AG09319 (cell line): ENCODE measurements at places on chromosomes 1 and 21.
A peak's percentile ranks its signal among the peaks of the same experiment; 100 is the strongest.

GRCh38 chr1:165129568-165130164 is 226.8 kb downstream of the LMX1A start:
- DNase-seq, result no peak

DNA sequence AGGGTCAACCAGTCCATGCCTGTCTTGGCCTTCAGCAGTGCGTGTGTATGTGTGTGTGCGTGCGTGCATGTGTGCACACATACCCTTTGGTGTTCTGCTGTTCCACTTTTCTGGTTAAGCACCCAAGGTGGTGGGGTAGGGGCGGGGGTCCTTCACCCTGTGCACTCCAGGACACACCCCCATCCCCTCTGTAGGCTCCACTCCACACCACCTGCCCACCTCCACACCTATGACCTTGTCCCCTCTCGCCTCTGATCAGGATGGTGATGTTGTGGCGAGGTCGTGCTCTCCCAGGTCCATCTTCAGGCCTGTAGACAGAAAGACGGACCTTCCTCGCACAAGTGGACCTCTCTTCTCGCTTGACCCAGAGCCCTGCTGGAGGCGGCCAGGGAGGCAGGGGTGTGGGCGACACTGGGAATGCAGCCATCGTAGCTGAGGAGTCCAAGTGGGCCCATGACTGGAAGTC is 44.6 kb downstream of the WDR4 start:
- no peak for DNase-seq

- DNase-seq, result no peak
Observed at GRCh38 chr1:12166834-12167492, at the start of gene TNFRSF1B. Gene TNFRSF1B (plus strand): TSS chr1:12166991. CDS start chr1:12167092, 101 bp downstream.

- DNase-seq, result no peak
Observed at GRCh38 chr21:25700741-25701140, 34.0 kb downstream of the ATP5PF start.

DNA sequence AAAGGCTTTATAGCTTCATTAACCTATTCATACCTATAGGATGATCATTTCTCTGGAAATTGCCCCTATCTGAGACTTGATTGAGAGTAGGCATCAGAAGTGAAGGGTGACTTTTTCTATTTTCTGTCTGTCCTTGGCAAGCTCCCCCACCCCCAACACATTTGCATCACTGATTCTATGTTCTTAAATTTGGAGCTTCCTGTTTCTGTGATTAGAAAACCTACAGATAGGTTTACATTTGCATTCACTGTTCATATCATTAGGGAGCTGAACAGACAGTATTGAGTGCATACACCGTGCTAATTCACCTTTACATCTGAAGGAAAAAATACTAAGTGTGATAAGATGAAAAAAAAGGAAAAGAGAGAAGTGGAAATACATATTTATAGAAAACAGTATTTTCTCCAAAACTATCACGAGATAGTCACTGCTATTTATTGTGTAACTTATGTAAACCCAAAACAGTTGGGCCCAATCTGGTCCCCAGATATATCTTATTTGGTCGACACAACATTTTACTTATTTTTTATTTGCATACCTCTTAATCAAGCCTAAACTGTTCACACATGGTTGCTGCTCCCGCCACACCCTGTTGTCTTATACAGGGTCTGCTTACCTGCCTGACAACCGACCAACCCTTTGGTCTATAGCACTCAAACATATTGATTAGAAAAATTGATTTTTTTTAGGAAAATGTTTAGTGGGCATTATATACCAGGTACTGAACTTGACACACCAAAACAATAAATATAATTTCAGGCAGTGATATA is 218.8 kb downstream of the NTNG1 start:
- DNase-seq, result no peak

- DNase-seq, result no peak
Observed at GRCh38 chr1:117447661-117448060, 80.4 kb downstream of the MAN1A2 start.

DNA sequence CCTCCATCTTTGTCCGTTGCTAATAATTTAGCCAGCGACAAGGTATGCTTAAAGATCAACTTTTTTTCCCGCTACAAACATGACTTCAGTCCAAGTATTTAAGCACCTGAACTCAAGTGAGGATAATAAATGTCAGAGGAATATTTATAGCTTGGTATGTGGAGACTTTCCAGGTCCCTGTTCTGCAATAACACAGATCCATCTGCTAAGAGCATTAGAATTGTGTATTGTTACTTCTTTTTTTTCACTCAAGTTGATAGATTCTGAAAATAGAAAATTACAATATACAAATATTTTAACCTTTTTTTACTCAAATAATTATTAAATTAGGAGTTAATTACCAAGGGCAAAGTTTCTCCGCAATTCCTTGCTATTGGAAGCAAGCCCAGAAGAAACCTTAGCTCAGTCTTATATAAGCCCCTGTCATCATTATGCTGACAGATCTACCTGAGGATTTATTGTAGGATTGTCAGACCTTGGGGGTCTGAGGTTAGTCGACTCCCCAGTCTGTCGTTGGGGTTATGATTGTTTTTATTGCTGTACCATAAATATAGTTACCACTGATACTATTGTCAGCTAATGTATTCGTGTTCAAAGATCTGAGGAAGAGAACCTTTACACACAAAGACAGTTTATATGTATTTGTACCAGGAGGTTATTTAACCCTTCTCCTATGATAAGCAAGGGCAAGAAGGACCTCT is 337.9 kb downstream of the TBX15 start:
- no peak for DNase-seq

DNA sequence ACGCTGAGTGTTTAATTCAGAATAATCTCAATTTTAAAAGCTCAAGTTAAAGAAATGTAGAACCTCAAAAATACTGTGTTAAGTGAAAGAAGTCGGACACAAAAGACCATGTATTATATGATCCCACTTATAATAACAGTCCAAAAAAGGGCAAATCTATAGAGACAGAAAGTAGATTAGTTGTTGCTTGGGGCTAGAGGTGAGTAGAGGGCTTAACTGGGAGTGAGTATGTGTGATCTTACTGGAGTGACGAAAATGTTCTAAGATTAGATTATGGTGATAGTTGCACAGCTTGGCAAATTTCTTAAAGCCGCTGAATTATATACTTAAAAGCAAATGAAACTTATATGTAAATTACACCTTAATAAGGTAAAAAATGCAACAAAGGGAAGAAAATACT is 150.5 kb downstream of the APP start:
- no peak for DNase-seq

DNA sequence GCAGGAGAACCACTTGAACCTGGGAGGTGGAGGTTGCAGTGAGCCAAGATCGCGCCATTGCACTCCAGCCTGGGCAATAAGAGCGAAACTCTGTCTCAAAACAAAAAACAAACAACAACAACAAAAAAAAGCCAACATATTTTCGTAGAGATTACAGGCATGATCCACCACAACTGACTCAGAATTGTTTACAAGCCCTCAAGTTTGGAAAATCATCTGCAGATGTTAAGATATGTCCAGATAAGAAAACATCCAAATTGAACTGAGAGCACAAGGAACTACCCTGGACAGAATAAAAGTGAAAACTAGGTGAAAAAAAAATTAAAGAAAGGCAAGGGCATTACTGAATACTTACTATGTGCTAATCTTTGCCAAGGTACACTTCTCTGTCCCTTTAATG is 89.8 kb upstream of the WLS start:
- DNase-seq, result no peak

GRCh38 chr21:44295163-44295573 is 4.7 kb upstream of the PFKL start:
- DNase-seq, result no peak

DNA sequence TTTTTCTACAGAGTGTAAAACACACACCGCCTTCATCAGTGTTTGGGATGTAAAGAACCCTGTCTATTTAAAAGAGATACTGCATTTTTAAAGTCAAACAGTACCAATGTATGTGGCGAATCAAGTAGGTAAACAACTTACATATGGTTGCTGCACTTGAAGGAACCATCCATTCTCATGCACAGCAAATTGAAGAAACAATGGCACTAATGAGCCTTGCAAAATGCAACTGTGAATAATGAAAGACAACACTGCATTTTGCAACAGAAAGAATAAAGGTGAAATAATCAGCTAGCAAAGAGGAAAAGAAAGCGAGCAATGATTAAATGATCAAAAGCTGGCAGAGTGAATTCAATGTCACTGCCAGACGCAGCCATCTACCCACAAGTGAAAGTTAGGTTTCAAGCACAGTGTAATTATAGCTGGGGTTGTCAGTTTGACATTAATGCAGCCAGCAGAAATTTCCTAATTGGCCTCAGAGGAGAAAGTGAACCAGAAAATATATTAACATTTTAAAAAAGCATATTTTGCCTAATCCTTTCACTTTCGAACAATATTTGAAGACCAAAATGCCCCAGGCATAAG is 10.9 kb upstream of the BARHL2 start:
- no peak for DNase-seq

GRCh38 chr1:204819495-204819894 is 51.2 kb upstream of the NFASC start:
- no peak for DNase-seq

DNA sequence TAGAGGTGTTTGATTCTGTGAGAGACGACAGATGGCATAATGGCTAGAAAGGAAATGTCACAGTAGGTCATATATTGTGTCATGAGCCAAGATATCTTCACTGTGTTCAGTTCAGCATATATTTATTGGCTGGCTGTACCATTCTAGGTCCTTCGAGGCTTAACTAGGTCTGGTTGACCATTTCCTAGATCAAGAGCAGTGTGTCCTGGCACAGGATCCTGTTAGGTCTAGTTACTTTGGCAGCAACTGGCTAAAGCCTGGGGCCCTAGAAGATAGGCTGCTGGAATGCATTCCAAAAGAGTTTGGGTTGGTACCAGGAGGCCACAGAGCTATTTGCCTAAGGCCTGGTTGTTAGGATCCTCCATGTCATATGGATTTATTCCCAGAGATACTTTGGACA is 20.9 kb downstream of the ZBTB40 start:
- DNase-seq, result no peak

GRCh38 chr1:199629624-199630023 is 397.9 kb upstream of the NR5A2 start:
- no peak for DNase-seq

- DNase-seq, result no peak
Observed at GRCh38 chr1:150366416-150367296, 2.7 kb downstream of the RPRD2 start.

GRCh38 chr1:43747736-43748135 is 40.4 kb downstream of the ST3GAL3 start:
- no peak for DNase-seq

DNA sequence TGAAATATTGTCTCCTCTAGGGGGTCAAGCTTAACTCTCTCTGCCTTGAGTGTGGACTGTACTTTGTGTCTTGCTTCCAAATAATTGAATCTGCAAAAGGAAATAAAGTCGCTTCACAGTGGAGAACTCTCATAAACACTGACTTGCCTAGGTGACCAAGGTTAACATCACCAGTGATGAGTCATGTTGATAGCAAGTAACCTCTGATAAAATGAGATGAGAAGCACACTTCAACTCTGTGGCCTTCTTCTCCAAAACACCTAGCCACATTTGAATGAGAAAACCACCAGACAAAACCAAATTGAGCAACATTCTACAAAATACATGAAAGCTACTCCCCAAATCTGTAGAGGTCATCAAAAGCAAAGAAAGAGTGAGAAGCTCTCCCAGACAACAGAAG is 37.6 kb downstream of the PDE4B start:
- DNase-seq, result no peak

DNA sequence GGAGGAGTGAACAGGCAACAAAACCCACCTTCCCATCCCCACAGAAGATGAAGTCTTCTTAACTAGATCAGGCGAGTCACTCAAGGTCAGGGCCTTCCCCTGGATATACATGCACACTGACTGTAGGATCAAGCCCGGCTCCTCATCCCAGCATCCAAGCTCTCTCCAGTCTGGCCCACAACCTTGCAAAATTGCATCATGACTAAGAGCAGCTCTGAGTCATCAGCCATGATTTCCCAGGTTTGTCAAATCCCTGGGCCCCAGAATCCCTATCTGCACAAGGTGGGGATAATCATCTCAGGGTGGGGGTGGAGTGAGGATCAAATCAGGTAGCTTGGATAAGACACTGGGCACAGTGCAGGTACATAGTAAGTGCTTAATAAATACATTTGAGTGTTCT is 199.3 kb upstream of the GRIK3 start:
- no peak for DNase-seq

DNA sequence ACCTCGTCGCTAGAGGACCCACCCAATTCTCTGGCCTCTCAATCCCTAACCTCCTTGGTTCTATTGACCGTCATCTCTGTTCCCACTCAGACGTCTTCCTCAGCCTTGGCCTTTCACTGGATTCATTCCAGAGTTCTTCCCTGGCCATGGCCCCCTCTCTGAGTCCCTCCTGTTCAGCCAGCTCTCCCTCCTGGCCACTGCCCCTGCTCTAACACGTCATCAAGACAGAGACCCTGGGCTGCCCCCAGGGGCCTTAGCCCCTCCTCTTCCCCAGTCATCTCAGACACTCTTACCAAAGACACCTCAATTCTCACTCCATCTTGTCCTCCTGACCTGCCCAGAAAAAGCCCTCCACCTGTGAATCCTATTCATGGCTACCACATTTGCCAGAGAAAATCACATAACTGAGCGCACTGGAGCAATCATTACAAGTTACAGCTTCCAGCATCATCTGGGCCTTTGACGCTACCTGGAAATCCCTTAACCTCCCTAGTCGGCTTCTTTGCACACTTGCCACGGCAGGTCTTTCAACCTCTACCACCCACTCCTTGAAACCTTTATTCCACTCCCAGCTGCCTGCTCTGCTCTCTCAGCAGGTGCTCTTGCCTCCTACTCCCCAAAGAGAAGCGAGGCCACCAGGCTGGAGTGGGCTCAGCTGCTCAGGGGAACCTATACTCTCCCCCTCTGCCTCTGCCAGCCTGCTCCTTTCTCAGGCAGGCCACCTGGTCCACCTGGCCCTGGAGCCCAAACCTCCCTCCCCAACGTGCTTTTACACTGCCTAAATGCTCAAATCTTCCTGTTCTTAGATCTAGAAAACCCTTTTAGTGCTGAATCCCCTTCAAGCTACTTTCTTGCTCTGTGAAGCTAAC is 14.0 kb downstream of the DCST2 start:
- no peak for DNase-seq

- no peak for DNase-seq
Observed at GRCh38 chr1:225866061-225866837, 15.9 kb downstream of the TMEM63A start.

- peak; percentile 20 for DNase-seq
Observed at GRCh38 chr1:177913762-177914540, 55.9 kb downstream of the SEC16B start.

GRCh38 chr21:40950970-40951369 is 104.0 kb upstream of the DSCAM start:
- no peak for DNase-seq

GRCh38 chr1:12415038-12415466 is 185.2 kb downstream of the VPS13D start:
- DNase-seq, result no peak

GRCh38 chr1:31485166-31485565 is 72.2 kb downstream of the SERINC2 start:
- DNase-seq, result no peak

- DNase-seq, result no peak
Observed at GRCh38 chr21:36375994-36376393, 9.2 kb upstream of the CHAF1B start.

DNA sequence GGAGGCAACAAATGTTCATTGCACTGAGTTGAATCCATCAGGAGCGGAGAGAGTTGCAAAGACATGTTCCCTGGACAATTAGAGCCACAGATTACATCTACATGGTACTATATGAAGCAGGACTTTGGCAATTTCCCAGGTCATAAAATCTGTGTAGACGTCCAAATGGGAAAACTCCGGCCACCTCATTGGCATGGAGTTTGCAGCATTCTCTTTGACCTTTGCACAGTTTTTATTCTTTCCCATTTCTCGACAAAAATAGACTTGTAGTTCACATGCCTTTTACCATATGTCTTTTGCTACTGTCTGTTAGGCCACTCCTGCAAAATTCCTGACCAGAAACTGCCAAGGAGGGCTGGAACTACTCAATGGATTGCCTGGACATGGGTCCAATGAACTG is 48.2 kb downstream of the UBE2T start:
- no peak for DNase-seq
